ENCODE measurements at places on chromosomes 3 and 15.

- no peak for DNase-seq
Observed at GRCh38 chr3:31729082-31729481, 196.4 kb downstream of the STT3B start.

DNA sequence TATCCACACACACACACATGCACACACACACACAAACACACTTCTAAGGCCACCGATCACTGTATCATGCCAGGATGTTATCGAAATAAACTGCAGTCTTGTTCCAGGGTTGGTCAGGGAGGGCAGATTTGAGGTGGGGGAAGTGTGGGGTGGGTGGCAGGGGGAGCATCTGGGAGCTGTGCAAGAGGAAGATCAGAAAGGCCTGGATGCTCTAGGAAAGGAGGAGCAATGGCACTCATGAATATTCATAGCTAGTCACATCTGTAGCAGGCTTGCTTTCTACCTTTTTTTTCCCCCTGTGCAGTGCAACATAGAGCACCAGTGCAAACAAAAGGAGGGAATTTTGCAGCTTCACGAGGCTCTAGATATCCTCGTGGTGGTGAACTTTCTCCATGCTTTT lies 84.9 kb downstream of the MEIS2 start:
- no peak for DNase-seq

- DNase-seq: no peak
Observed at GRCh38 chr3:137770835-137771399, 6.8 kb downstream of the SOX14 start.

DNA sequence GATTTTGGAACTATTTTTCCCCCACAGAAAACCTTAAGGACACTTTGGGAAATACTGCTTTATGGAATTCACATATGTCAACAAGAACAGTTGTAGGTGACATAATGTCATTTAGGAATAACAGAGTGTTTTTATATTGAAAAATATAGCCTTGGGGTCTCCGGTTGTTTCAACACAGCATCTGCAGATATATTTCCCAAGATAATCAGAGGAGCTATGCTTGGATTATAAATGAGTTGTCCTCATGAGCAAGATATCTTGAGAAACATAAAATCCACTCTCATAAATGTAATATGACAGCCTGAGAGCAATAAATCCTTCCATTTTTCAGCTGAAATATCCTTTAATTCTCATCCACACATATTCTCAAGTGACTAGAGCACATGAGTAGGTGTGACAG lies 473.7 kb upstream of the LMCD1 start:
- DNase-seq: no peak

DNA sequence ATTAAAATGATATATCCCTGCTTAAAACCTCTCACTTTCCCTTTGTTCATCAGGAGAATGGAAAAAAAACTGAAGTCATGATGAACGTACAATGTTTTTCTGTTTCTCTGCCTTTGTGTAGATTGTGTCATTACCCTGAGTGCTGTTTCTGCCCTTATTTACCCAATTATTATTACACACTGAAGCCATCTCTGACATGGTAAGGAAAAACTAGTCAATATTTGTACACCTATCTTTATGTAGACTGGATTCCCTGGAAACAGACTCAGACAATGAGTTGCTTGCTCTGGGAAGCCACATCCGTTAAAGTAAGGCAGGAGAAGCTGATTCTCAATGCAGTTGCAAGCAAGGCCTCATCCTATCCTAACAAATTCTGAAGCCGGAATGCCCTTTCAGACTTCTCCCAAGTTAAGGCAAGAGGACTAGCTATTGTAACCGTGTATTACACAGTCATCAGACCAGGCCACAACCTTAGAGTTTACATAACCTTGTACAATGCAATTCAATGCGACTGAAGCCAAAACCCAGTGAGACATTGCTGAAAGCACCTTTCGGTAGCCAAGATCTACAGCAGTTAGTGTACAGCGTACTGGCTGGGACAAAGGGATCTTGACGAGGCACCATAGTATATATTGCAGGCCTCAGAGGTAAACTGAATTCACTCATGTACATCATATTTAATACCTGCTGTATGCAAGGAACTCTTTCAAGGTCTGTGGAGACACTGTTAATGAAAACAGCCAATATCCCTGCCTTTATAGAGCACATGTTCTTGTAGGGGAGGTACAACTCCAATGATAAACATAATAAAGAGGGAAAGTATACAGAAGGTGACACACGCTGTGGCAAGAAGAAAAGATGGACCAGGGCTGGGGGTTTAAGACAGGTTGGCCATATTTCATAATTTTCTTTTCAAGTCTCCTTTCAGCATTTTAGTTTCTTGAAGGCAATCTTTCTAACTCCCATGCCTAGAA lies 1040.8 kb upstream of the SEMA6D start:
- no peak for DNase-seq
